Thoracic aorta (tissue), 2 donors: ENCODE measurements at places on chromosomes 2 and 18.

DNA sequence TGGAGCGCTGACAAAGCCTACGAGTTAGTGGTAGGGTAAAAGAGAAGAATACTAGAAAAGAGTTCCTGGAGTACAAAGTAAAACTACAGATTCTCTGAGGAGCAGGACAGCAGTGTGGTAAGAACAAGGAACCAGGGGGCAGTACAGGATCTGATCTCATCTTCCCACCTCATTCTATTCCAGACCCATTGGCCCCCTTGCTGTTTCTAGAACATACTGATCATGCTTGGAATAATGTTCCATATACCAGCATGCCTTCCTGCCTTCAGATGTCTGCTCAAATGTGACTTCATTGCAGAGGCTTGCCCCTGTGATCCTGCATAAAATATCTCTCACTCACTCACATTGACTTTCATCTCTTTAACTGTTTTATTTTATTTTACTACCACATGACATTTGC, 19.3 kb downstream of the MSGN1 start:
- H3K4me1 ChIP-seq, result peaks cover 5% of the 10 kb centered on the region
- no peaks in the 10 kb centered on the region for H3K36me3 ChIP-seq
- H3K27me3 ChIP-seq, result no peaks in the 10 kb centered on the region
- DNase-seq, result no peak
- no peak overlapping the region for H3K4me3 ChIP-seq

DNA sequence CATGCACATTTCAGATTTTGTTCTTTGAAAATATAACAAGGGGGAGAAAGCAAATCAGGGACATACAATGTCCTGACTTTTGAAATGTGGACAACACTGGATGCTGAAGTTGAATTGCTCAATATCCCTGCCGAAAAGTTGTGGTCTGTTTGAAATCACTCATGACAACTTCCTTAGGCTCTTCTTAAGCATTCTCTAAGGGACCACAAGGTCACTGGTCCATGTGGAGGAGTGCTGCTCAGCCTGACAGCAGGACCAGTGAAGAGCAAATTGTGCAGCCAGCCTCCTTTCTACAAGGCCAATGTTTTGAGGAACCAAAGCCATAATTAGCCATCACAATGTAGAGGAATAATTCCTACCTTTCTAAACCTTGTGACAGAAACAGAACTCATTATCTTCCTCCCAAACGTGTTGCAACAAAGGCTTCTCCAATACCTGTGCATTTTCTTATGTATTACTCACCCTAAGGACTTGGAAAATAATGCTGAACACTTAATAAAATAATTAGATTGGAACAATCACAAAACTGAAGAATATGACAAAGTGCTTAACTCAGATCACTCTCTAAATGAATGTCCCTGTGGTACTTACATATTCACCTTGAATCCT, 1477.6 kb upstream of the NXPH2 start:
- H3K4me1 ChIP-seq, result no peaks in the 10 kb centered on the region
- H3K27me3 ChIP-seq, result no peaks in the 10 kb centered on the region
- DNase-seq, result no peak
- no peaks in the 10 kb centered on the region for H3K36me3 ChIP-seq
- no peak overlapping the region for H3K27ac ChIP-seq

GRCh38 chr2:200081811-200082210, 126.4 kb downstream of the MAIP1 start:
- no peak for DNase-seq
- no peak overlapping the region for H3K27ac ChIP-seq
- no peaks in the 10 kb centered on the region for H3K36me3 ChIP-seq
- no peaks in the 10 kb centered on the region for H3K27me3 ChIP-seq
- no peak overlapping the region for H3K4me3 ChIP-seq

- H3K27me3 ChIP-seq, result no peaks in the 10 kb centered on the region
- H3K36me3 ChIP-seq, result no peaks in the 10 kb centered on the region
- DNase-seq, result no peak
- no peak overlapping the region for H3K27ac ChIP-seq
- no peak overlapping the region for H3K4me3 ChIP-seq
- H3K4me1 ChIP-seq, result peaks cover 12% of the 10 kb centered on the region
Measured at GRCh38 chr2:197071213-197071612, 144.7 kb upstream of the PGAP1 start.

- no peaks in the 10 kb centered on the region for H3K27me3 ChIP-seq
- H3K36me3 ChIP-seq, result no peaks in the 10 kb centered on the region
- DNase-seq, result no peak
- no peak overlapping the region for H3K27ac ChIP-seq
- peaks cover 11% of the 10 kb centered on the region for H3K4me1 ChIP-seq
- H3K4me3 ChIP-seq, result peak overlapping the region; percentile 37
Measured at GRCh38 chr2:234444893-234445292, 52.0 kb downstream of the ARL4C start.
